ENCODE measurements at places on chromosomes 2 and 18.

GRCh38 chr2:47034973-47035609 is 119.5 kb upstream of the MCFD2 start:
- no peak for DNase-seq

GRCh38 chr2:42872721-42873120 is 80.3 kb upstream of the HAAO start:
- DNase-seq, result no peak

- DNase-seq, result no peak
Measured at GRCh38 chr2:140392824-140393223, 1612.6 kb upstream of the NXPH2 start.

DNA sequence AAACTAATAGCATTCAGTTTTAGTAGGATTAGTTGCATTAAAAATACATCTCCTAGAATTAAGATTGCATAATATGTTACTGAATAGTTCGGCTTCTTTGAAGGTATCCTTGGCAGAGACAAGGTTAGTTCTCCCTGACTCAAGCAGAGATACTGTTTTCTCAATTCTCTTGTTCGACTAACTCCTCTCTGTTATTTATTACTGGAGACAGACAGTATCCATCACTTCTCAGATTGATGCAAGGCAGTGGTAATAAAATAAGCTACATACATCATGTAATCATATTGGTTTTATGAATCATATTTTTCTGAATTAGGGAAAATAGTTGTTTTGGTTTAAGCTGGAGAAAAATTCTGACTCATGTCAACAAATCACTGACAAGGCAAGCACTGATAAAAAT is 134.8 kb downstream of the SLC8A1 start:
- DNase-seq, result no peak

- DNase-seq, result no peak
Measured at GRCh38 chr2:210055825-210056224, 53.4 kb downstream of the RPE start.

- DNase-seq, result no peak
Measured at GRCh38 chr18:62558015-62558663, 35.3 kb downstream of the ZCCHC2 start.

DNA sequence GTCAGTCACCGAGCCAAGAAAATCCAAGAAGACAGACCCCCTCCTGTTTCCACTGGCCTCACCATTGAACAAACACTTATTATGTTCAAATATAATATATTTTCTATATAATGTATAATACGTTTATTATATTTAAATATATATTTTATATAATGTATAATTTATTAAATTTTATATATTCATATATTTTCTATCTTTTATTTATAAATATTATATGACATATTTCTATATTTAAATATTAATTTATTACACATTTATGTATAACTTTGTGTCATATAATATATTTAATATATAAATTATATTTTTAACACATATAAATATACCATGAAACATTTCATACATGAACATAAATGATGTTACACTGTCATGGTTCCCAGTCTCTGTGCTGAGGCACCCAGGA is 60.9 kb upstream of the RMDN2 start:
- DNase-seq, result no peak

DNA sequence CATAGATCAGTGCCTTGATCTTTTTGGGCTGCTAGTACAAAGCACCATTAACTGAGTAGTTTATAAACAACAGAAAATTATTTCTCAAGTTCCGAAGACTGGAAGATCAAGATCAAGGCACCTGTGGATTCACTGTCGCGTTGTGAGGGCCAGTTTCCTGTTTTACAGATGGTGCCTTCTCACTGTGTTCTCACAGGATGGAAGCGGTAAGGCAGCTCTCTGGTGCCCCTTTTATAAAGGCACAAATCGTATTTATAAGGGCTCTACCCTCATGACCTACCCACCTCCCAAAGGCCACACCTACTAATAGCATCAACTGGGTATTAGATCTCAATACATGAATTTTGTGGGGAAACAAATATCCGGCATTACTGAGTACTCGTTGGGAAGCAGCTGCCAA is 729.5 kb upstream of the SLC39A10 start:
- DNase-seq, result no peak

GRCh38 chr18:52060607-52061304 is 279.2 kb upstream of the DCC start:
- DNase-seq, result no peak

- no peak for DNase-seq
Measured at GRCh38 chr2:103902347-103902746, 951.6 kb upstream of the POU3F3 start.

DNA sequence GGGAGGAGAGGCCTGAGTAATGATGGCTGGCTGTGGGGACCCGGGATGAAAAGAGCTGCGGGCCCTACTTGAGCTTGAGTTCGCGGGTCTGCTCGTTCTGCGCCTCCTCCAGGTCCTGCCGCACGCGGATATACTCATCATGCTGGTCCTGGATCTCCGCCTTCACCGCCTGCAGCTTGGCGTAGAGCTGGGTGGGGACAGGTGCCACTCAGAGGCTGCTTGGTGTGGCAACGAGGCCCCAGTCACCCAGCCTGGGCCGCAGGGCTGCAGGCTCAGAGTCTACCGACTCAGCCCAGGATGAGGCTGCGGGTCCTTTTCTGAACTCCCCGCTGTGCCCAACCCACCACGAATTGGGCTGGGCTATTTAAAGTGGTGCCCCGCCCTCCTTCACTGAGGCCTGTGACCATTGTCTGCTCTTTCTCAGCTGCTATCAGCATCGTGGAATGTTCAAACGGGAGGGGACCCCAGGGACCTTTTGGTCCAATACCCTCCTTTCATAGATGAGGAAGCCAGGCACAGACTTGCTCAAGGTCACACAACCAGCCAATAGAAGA is 28.0 kb downstream of the KIF3C start:
- DNase-seq, result no peak

- DNase-seq, result no peak
Measured at GRCh38 chr2:191018643-191019119, 4.7 kb upstream of the STAT1 start.

DNA sequence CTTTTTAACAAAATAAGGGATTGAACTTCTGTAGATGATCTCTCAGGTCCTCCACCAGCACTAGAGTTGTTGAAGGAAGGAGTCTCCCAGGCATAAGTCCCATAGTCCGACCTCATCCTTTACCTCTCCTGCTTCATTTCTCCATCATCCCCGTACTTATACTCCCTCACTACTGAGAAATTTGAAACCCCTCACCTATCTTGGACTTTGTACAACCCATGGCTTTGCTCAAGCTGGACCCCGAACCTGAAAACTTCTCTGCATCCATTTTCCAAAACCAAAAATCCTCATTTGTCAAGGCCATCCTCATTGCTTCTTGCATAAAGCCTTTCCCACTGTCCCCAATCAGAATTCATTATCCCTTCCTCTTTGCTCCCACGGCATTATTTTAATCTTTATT is 482 bp upstream of the NHEJ1 start:
- no peak for DNase-seq
